ENCODE measurements at places on chromosomes 7 and 10.

- DNase-seq: no peak
These were observed 22.1 kb upstream of the LMOD2 start for GRCh38 chr7:123633553-123633952.

DNA sequence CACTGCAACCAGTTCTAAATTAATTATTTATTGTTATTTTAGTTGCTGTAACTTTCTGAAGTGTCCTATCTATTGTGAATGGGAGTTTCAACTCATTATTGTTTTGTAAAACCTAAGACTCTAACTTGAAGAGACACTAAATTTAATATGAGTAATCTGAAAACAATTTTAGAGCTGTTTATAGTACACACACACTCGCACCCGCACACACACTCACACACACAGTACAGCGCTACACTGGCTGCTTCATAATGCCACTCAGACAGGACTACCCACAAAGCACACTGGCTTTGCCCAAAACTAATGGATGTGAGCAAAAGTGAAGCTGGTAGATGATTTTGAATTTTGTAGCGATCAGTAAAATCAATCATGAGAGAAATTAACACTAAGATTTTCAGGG, 238.9 kb upstream of the ETV1 start:
- DNase-seq: no peak

GRCh38 chr10:69259547-69260243, 18.6 kb upstream of the HK1 start:
- no peak for DNase-seq

DNA sequence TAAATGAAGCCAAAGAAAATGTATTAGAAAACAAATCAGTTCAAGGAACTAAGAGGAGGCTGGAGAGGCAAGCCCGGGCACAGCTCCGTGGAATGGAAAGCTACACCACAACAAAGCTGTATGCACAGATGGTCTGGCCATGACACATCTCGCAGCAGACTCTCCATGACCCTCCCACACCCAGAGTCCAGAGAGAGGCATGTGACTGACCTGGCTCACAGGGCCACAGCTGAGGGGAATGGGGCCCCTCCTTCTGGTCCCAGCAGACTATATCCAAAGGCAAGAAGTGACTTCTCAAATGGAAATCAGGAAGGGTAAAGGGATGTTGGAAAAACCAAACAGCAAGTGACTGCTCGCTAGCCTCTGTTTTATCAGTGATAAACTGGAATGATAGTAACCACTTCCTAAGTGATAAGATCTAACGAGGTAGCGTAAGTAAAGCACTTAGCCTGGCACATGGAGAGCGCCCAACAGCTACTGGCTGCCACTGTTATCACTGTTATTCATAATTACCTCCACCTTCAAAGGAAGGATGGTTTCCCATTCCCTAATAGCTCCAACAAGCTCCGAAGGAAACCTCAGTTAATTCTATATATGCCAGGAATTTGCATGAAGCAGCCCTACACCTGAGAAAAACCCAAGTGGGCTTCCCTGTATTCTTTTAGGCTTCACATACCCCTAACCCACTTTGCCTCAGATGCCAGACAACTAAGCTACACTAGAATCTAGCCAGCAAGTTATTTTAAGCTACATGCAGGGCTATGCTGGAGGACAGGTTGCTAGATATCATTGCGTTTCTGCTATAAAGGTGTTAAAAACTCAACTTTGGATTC, 8.4 kb downstream of the OSBPL3 start:
- DNase-seq: no peak

DNA sequence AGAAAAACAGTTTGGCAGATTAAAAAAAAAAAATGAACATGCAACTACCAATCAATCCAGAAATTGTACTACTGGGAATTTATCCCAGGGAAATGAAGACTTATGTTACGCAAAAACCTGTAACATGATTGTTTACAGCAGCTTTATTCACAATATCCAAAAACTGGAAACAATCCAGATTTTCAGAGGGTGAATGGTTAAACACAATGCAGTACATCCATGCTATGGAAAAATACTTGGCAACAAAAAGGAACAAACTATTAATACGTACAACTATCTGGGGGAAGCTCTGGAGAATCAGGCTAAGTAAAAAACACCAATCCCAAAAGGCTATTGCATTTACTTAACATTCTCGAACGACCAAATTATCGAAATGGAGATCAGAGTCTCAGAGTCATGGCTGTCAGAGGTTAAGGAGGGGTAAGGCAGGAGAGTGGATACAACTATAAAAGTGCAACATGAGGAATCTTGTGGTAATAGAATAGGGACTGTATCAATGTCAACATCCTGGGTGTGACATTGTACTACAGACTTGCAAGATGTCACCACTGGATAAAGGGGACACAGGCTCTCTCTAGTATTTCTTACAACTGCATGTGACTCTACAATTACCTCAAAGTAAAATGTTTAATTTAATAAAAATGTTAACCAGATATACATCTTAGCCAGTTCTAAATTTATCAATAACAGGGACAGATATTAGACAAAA, 21.5 kb upstream of the RUFY2 start:
- no peak for DNase-seq

DNA sequence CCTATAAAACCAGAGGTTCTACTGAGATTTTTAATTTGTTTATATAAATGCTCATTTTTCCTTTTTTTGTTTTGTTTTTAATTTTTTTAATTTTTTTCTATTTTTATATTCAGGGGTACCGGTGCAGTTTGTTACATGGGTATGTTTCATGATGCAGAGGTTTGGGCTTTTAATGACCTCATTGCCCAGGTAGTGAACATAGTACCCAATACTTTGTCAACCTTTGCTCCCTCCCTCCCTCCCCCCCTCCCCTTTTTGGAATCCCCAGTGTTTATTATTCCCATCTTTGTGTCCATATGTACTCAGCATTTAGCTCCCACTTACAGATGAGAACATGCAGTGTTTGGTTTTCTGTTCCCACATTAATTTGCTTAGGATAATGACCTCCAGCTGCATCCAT, 94.4 kb upstream of the NEBL start:
- no peak for DNase-seq

- peak; percentile 40 for DNase-seq
These were observed 34.3 kb downstream of the SRPK2 start for GRCh38 chr7:105354383-105354782.
